ENCODE measurements at places on chromosomes 12 and 14. TPM values are rescaled to one million over a fixed set of nuclear protein-coding genes. Genes with fewer than 3 reads are reported as not detected.
A peak's percentile ranks its signal among the peaks of the same experiment; 100 is the strongest.

- no peak for DNase-seq
- no peaks in the 10 kb centered on the region for H3K27me3 ChIP-seq
- H3K36me3 ChIP-seq: no peaks in the 10 kb centered on the region
- no peak overlapping the region for H3K27ac ChIP-seq
These were observed 552.1 kb upstream of the FBXO33 start for GRCh38 chr14:39984323-39984722.

DNA sequence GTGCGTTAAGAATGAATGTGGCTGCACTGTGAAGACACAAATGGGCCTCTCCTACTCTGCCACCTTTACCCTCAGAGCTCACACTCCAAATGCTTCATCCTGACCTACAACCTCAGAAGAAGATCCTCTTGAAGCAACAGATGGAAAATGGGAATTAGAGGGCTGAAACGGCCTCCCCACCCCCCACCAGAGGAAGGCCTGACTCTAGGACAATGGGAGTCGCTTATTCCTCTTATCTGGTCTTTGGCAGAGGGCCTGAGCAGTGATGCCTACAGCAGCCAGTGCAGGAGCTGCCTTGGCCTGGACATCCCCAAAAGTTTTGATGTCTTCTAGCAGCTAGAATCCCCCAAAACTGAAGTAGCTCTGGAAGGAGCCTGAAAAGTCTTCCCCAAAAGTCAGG lies 29.2 kb downstream of the BTBD7 start:
- no peaks in the 10 kb centered on the region for H3K27me3 ChIP-seq
- no peak for DNase-seq
- no peak overlapping the region for H3K27ac ChIP-seq
- H3K4me3 ChIP-seq: no peak overlapping the region

GRCh38 chr14:89165189-89166181 lies 251.5 kb downstream of the FOXN3 start:
- H3K27me3 ChIP-seq: no peaks in the 10 kb centered on the region
- peak; percentile 21 for DNase-seq
- no peaks in the 10 kb centered on the region for H3K36me3 ChIP-seq
- no peak overlapping the region for H3K4me3 ChIP-seq
- no peak overlapping the region for H3K27ac ChIP-seq

DNA sequence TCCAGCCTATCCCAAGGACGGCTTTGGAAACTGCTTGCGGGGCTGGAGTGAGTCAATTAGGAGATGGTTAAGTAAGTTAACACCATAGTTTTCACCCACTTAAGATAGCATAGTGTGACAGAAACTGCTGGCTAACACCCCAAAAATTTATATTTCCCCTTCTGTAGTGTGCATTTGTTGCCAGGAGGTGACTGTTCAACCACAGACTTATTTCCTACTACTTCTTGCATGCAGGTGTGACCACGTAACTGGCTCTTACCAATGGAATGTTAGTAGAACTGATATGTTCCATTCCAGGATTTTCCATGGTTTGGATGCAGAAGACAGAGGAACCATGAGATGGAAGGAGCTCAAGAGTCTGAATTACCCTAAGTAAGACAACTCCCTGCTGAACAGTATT lies 52.9 kb upstream of the SLC35F4 start:
- no peak overlapping the region for H3K27ac ChIP-seq
- H3K4me3 ChIP-seq: no peak overlapping the region
- DNase-seq: no peak

- no peak for DNase-seq
- H3K4me3 ChIP-seq: no peak overlapping the region
- H3K27me3 ChIP-seq: no peaks in the 10 kb centered on the region
- H3K36me3 ChIP-seq: no peaks in the 10 kb centered on the region
- H3K4me1 ChIP-seq: no peaks in the 10 kb centered on the region
- no peak overlapping the region for H3K27ac ChIP-seq
These were observed 106.6 kb downstream of the PLXNC1 start for GRCh38 chr12:94255006-94255405.

GRCh38 chr14:101763941-101764709 lies 2.6 kb downstream of the PPP2R5C start:
- peaks cover 21% of the 10 kb centered on the region for H3K4me1 ChIP-seq
- H3K4me3 ChIP-seq: no peak overlapping the region
- H3K27ac ChIP-seq: no peak overlapping the region
- no peaks in the 10 kb centered on the region for H3K36me3 ChIP-seq
- DNase-seq: no peak

DNA sequence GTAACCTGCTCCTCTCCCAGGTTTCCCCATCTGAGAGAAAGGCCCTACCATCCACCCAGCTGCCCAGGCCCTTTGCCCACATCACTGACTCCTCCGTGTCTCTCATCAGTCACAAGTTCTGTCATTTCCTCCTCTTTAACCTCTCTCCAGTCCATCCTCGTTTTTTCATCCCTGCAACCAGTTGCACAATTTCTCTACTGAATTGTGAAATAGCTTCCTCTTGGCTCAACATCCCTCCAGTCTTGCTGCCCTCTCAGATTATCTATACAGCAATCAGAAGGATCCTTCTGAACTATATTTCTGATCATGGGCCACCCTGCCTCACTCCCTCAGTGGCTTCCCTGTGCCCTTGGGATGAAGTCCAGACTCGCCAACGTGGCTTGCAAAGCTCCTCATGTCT lies 6.8 kb downstream of the FAM161B start:
- DNase-seq: peak; percentile 50
- H3K36me3 ChIP-seq: no peaks in the 10 kb centered on the region
- H3K4me1 ChIP-seq: peaks cover 22% of the 10 kb centered on the region

DNA sequence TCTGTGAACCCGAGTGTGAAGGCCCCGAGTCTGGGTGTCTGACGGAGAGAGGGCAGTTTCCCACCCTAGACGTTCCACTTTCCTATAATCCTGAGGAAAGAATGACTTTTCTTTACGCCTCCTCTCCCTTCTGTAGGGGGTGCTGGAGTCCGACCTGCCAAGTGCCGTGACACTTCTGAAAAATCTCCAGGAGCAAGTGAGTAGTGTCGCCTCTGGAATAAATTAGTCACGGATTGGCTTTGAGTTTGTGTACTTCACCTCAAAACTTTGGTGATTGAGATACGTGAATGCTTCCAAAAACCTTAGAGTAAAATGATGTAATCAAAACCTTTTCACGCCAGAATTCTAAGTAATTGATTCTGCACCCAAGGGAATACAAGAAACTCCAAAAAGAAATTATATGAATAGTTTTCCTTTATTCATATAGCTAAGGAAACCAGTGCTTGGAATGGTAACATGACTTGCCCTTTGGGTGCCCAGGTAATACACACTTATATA lies 452 bp downstream of the NGDN start:
- peak overlapping the region; percentile 92 for H3K4me3 ChIP-seq
- DNase-seq: no peak
- H3K36me3 ChIP-seq: no peaks in the 10 kb centered on the region

The LRRC10 gene
- not detected for total RNA-seq
